Hematopoietic multipotent progenitor cell treated with erythropoietin and hydrocortisone succinate and interleukin-3 and kit ligand, for 6 days (in vitro differentiated cells): ENCODE measurements at places on chromosomes 6 and 20.

- no peak for DNase-seq
Measured at GRCh38 chr6:38634518-38634917, 5.2 kb downstream of the BTBD9 start.

- peak; percentile 77 for DNase-seq
Measured at GRCh38 chr6:35300848-35301247, 3.2 kb downstream of the DEF6 start.

DNA sequence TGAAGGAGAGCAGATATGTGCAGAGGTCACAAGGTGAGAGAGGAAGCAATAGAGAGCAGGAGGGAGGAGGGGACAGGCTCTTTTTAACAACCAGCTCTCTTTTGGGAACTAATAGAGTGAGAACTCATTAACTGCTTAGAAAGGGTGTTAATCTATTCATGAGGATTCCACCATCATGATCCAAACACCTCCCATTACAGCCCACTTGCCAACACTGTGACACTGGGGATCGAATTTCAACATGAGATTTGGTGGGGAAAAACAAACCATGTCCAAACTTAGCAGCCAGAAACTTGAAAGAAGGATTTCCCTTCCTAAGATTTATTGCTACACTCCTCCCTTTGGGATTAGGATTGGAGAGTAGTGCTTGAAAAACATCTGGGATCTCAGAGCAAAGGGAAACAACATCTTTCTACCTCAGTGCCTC lies 135.5 kb upstream of the PLCB4 start:
- DNase-seq: no peak

DNA sequence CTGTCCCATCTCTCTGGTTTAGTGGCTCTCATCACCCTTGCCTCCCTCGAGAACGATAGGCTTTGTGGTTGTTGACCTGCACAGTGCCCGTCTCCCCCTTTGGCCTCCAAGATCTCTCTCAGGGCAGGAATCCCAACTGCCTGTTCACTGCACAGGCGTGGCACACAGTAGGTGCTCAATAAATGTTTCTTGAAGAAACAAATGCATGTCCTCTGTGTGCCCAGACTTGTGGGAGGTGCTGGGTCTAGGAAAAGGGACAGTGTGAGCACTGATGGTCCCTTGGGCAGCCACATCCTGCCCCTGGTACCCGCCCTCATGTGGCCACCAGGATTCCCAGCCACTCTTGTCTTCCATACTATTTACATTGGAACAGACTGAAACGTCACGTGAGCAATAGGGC lies 2.6 kb upstream of the BPIFB6 start:
- DNase-seq: no peak

GRCh38 chr20:48455651-48456365 lies 372.0 kb downstream of the PREX1 start:
- DNase-seq: no peak

DNA sequence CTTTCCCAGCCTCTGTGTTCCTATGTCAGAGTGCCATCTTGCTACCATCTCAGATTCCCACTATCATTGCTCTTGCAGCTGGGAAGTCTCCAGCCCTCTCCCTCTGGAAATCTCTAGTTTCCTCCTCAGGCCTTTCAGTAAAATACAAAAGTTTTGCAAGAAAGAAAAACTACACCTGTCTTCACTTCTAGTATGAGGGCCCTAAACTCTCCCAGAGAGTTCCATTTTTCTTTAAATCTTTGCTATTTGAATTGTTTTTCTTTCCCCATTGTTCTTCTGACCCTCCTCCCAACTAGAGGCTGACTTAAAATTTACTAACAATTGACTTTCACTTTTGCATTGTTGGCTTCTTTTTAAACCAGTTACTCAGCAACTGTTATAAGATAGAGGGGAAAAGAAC lies 62.8 kb downstream of the LY86 start:
- DNase-seq: no peak

- no peak for DNase-seq
Measured at GRCh38 chr6:106735828-106736227, 106.5 kb downstream of the QRSL1 start.
